Stomach (tissue), 19 donors: ENCODE measurements at places on chromosomes 11 and 22. TPM values are rescaled to one million over a fixed set of nuclear protein-coding genes. Genes with fewer than 3 reads are reported as not detected.

DNA sequence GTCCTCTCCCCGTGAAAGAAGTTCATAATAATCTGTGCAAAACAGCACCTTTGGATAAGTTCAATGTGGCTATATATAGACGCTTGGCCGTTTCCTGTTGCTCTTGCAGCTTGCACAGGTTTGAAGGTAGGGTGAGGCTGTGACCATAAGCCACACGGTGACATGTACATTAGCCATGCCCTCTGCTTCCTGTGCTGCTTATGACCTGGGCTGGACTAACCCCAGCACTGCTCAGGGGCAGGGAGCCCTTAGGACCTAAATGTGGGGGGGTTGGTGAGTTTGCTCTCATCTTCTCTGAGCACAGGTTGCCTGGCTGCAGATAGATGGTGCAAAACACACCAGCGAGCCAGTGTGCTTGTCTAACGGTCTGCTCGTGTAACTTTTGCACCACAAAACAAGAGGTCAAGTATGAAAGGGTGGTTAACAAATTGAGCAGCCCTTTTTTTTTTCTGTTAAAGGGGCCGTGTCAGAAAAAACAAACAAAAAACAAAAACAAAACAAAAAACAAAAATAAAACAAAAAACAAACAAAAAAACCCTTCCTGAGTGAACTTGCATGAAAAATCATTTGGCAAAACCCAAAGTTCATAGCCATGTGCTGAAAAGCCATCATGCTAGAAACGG, 37.3 kb downstream of the FLI1 start:
- H3K36me3 ChIP-seq = no peaks in the 10 kb centered on the region
- H3K4me3 ChIP-seq = no peak overlapping the region
- H3K4me1 ChIP-seq = peaks cover 36% of the 10 kb centered on the region
- no peaks in the 10 kb centered on the region for H3K27me3 ChIP-seq

GRCh38 chr22:28801845-28802594, 1.7 kb upstream of the XBP1 start:
- H3K4me3 ChIP-seq = peak overlapping the region; percentile 77
- H3K27ac ChIP-seq = peak overlapping the region; percentile 100
- no peaks in the 10 kb centered on the region for H3K27me3 ChIP-seq
- peaks cover 35% of the 10 kb centered on the region for H3K4me1 ChIP-seq
- peak; percentile 72 for DNase-seq
- H3K36me3 ChIP-seq = peaks cover 16% of the 10 kb centered on the region

GRCh38 chr11:134742956-134743819, 331.1 kb upstream of the B3GAT1 start:
- H3K36me3 ChIP-seq = no peaks in the 10 kb centered on the region
- no peak overlapping the region for H3K4me3 ChIP-seq
- no peak for DNase-seq
- H3K27me3 ChIP-seq = no peaks in the 10 kb centered on the region
- H3K4me1 ChIP-seq = peaks cover 11% of the 10 kb centered on the region

DNA sequence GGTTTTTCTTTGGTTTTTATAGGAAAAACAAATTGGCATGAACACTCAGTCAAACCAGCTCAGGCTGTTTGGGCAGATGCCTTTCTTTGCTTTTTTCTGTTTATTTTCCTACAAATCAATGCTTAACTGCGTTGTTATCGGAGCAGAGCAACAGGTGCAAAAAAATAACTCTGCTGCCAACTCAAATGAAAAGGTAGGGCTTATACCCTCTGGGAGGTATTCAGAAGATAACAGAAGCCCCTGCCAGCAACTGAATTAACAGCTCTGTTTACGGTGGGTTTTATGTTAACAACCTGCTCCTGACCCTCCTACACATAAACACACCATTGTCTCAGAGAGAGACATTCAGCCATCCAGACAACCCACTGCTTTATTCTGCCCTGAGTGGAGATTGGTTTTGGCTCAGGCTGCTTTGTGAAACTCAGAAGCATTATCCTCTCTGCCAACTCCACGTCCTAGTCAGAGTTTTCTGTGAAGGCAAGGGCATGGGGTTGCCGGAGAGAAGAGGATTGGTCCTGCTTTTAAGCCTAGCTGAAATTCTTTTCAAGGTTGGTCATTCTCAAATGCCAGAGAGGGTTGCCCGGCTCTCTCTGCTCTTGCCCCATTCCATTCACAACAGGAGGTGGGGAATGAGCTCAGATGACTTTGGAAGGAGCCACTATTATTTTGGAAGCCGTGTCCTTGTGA, 11.4 kb downstream of the EHF start:
- no peaks in the 10 kb centered on the region for H3K36me3 ChIP-seq
- H3K27me3 ChIP-seq = no peaks in the 10 kb centered on the region
- peak overlapping the region; percentile 85 for H3K27ac ChIP-seq
- peak overlapping the region; percentile 13 for H3K4me3 ChIP-seq
- H3K4me1 ChIP-seq = peaks cover 79% of the 10 kb centered on the region

GRCh38 chr11:11408436-11409221, 55.6 kb upstream of the CSNK2A3 start:
- no peak for DNase-seq
- H3K36me3 ChIP-seq = no peaks in the 10 kb centered on the region
- peaks cover 45% of the 10 kb centered on the region for H3K4me1 ChIP-seq
- H3K27ac ChIP-seq = no peak overlapping the region
- H3K27me3 ChIP-seq = peaks cover 6% of the 10 kb centered on the region

- H3K4me1 ChIP-seq = peaks cover 15% of the 10 kb centered on the region
- DNase-seq = peak; percentile 90
- H3K27me3 ChIP-seq = no peaks in the 10 kb centered on the region
- no peak overlapping the region for H3K4me3 ChIP-seq
Measured at GRCh38 chr22:45263463-45264269, 21.1 kb upstream of the UPK3A start.

GRCh38 chr11:2459796-2460531, 15.2 kb downstream of the KCNQ1 start:
- no peaks in the 10 kb centered on the region for H3K27me3 ChIP-seq
- no peak for DNase-seq
- peak overlapping the region; percentile 89 for H3K27ac ChIP-seq
- H3K36me3 ChIP-seq = no peaks in the 10 kb centered on the region
- H3K4me1 ChIP-seq = peaks cover 64% of the 10 kb centered on the region
- no peak overlapping the region for H3K4me3 ChIP-seq

- no peak overlapping the region for H3K27ac ChIP-seq
- no peaks in the 10 kb centered on the region for H3K27me3 ChIP-seq
- no peaks in the 10 kb centered on the region for H3K4me1 ChIP-seq
- DNase-seq = no peak
- peaks cover 6% of the 10 kb centered on the region for H3K36me3 ChIP-seq
Measured at GRCh38 chr11:6538945-6539344, 41.9 kb downstream of the DNHD1 start.

- peak overlapping the region; percentile 81 for H3K27ac ChIP-seq
- H3K27me3 ChIP-seq = no peaks in the 10 kb centered on the region
- peak; percentile 81 for DNase-seq
- peaks cover 53% of the 10 kb centered on the region for H3K4me1 ChIP-seq
Measured at GRCh38 chr11:2306877-2307500, 5.2 kb downstream of the TSPAN32 start.

- H3K27me3 ChIP-seq = peaks cover 10% of the 10 kb centered on the region
- H3K27ac ChIP-seq = peak overlapping the region; percentile 63
Measured at GRCh38 chr22:35539910-35540594, 579 bp upstream of the RASD2 start.

DNA sequence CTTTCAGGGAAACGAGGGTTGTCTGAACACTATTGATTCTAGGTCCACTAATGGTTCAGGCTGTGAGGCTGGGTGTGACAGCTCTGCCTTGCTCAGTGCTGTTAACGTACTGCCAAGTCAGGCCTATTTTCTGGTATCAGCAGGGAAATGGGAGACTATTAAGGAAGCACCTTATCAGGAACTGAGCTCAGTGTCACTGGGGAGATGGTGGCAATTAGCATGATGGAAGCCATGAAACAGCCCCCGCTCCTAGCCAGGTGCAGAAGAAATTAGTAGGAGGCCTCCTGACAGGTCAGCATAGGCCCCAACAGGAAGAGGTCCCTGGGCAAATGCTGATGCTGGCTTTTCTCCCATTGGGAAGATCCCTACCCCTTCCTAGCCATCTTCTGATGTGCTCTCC, 42.6 kb upstream of the LMO2 start:
- no peak overlapping the region for H3K4me3 ChIP-seq
- no peaks in the 10 kb centered on the region for H3K27me3 ChIP-seq
- no peaks in the 10 kb centered on the region for H3K36me3 ChIP-seq
- no peak overlapping the region for H3K27ac ChIP-seq
- DNase-seq = peak; percentile 49

DNA sequence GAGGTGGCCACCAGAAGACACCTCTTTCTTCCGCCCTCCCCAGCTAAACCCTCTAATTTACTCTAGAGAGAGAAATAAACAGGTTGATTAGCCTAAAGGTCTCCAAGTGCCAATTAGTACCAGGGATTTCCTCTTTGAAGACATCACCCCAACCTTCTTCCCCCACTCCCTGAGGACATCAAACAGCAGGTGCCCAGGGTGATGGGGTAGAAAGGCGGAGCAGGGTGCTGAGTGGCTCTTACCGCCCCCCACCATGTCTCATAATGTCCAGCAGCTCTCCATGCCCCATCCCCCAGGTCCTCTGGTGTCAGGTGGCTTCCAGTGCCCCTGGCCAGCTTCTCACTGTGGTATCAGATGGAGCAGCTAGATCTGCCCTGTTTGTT, 5.3 kb upstream of the GNAZ start:
- peaks cover 6% of the 10 kb centered on the region for H3K4me1 ChIP-seq

DNA sequence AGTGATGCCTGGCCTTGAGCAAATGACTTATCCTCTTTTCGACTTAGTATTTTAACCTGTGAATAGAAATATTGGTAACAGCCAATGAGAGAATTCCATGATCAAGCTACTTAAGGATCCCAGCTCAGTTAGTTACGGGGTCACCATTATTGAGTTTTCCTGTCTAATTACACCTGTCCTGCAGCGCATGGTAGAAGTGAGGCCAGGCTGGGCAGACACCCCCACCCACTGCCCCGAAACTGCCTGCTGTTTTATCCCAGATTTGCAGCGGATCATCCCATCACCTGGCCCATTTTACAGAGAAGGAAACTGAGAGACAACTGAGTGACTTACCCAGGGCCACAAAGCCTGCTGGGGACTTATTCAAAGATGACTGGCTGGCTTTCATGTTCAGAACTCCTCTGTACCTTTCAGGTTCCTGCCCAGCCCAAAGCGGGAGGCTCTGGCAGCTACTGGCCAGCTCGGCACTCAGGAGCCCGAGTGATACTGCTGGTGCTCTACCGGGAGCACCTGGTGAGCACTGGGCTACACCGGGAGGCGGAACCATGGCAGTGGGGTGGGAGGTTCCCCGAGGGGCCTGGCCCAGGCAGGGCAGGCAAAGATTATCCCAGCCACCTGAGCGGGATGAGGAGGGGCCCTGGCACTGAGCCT, 1.4 kb downstream of the MUS81 start:
- no peak for DNase-seq

GRCh38 chr22:43066134-43066533, 23.1 kb downstream of the TTLL1 start:
- H3K36me3 ChIP-seq = peaks cover 43% of the 10 kb centered on the region
- no peaks in the 10 kb centered on the region for H3K27me3 ChIP-seq
- no peak overlapping the region for H3K27ac ChIP-seq

DNA sequence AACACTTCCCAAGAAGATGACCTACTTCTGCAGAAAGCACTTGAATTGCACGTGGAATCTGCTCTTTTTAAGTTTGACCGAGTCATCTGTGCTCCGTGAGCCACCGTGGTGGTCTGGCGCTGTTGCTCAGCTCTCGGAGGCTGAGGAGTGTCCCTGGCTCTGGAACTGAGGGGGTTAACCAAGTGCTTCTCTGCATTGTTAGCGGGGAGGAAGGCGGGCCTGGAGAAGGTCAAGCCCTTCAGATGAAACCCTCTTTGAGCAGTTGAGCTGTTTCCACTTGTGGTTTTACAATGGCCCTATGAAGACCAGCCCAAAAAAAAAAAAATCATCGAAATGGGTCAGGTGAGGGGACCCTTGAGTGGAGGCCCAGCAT, 286.4 kb downstream of the NTM start:
- H3K27me3 ChIP-seq = no peaks in the 10 kb centered on the region
- H3K4me1 ChIP-seq = no peaks in the 10 kb centered on the region
- no peak overlapping the region for H3K27ac ChIP-seq
- H3K36me3 ChIP-seq = no peaks in the 10 kb centered on the region

GRCh38 chr11:123301013-123301591, 106.1 kb upstream of the CLMP start:
- H3K4me1 ChIP-seq = peaks cover 12% of the 10 kb centered on the region
- H3K27ac ChIP-seq = no peak overlapping the region
- no peak for DNase-seq
- H3K36me3 ChIP-seq = no peaks in the 10 kb centered on the region
- H3K27me3 ChIP-seq = peaks cover 35% of the 10 kb centered on the region

GRCh38 chr22:49550766-49551362, 276.8 kb downstream of the BRD1 start:
- no peak for DNase-seq
- H3K36me3 ChIP-seq = no peaks in the 10 kb centered on the region
- no peaks in the 10 kb centered on the region for H3K4me1 ChIP-seq
- H3K27me3 ChIP-seq = no peaks in the 10 kb centered on the region
- H3K4me3 ChIP-seq = no peak overlapping the region
- no peak overlapping the region for H3K27ac ChIP-seq

DNA sequence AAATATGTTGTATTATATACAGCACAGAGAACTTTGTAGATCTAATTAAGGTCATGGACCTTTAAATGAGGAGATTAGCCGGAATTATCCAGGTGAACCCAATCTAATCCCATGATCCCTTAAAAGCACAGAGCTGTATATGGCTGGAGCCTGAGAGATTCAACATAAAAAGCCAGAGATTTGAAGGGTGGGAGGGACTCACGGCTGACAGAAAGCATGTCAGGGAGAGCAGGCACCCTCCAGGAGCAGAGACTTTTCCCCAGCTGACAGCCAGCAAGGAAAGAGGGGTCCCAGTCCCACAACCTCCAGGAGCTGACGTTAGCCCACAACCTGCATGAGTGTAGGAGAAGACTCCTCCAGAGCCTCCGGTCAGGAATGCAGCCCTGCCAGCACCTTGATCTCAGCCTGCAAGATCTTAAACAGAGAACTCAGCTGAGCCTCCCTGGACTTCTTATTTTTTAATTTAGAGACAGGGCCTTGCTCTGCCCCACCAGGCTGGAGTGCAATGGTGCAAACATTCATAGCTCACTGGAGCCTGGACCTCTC, 20.0 kb upstream of the ADA2 start:
- peaks cover under 1% of the 10 kb centered on the region for H3K27me3 ChIP-seq
- H3K4me3 ChIP-seq = no peak overlapping the region
- no peaks in the 10 kb centered on the region for H3K36me3 ChIP-seq

- no peak overlapping the region for H3K27ac ChIP-seq
- no peak for DNase-seq
- no peak overlapping the region for H3K4me3 ChIP-seq
Measured at GRCh38 chr11:48193876-48194275, 22.7 kb upstream of the OR4B1 start.

Gene C1QTNF4
- 0.68 TPM for polyA plus RNA-seq

Gene TTC17
- 23.1 TPM for polyA plus RNA-seq

Gene CARD18
- 0.23 TPM for polyA plus RNA-seq

Gene CHRM1
- not detected for polyA plus RNA-seq

Gene SEPTIN5
- 11.1 TPM for polyA plus RNA-seq

Gene DRICH1
- 0.93 TPM for polyA plus RNA-seq

Gene CATSPERZ
- 0.18 TPM for polyA plus RNA-seq

Gene APOL5
- not detected for polyA plus RNA-seq

Gene KRTAP5-5
- polyA plus RNA-seq = not detected
